ENCODE measurements at places on chromosomes 1 and 21.

DNA sequence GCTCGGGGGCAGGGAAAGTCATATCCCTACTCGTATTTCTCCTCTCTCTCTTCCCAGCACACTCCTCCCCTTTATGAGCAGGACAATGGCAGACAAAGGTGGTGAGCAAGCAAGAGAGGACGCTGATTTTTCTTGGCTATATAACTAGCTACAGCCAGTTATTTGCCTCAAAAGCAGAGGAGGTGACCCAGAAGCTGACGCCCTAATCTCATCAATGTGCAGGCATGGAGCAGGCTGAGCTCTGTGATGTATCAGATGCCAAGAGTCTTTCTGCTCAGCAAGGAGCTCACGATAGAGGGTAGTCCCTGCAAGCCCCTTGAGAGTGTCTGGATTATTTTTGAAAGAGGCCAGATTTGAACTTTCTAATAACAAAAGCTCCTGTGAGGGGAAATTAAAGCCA, 75.5 kb downstream of the ASTN1 start:
- DNase-seq, result no peak

GRCh38 chr1:156677616-156678596, 699 bp upstream of the NES start:
- DNase-seq, result peak; percentile 49

DNA sequence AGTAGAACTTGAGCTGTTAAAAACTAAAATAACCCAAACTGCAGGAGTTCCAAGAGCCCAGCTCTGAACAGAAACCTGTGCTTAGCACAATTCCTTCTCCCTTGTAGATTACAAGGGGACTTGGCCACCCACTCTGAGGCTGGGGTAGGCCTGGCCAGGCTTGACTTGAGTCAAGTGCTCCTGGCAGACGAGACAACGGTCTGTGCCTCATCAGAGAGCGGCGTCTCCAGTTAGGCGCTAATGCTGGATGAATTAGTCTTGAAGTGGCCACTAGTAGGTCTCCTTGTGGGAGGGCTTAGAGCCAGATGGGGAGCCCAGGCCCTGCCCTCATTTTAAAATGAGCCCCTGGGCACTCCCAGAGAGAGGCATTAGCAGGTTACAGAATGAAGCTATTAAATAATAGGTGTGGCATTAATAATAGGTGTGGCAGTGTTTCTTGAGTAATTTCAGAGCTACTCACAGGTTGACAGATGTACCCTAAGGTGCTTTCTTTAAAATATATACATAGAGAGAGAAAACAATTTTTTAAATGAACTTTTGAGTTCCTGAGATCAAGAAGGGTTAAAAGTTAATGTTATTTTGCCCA, 1.1 kb downstream of the EEIG2 start:
- DNase-seq, result peak; percentile 66

GRCh38 chr1:109782927-109783326, 19.2 kb upstream of the EPS8L3 start:
- DNase-seq, result no peak

DNA sequence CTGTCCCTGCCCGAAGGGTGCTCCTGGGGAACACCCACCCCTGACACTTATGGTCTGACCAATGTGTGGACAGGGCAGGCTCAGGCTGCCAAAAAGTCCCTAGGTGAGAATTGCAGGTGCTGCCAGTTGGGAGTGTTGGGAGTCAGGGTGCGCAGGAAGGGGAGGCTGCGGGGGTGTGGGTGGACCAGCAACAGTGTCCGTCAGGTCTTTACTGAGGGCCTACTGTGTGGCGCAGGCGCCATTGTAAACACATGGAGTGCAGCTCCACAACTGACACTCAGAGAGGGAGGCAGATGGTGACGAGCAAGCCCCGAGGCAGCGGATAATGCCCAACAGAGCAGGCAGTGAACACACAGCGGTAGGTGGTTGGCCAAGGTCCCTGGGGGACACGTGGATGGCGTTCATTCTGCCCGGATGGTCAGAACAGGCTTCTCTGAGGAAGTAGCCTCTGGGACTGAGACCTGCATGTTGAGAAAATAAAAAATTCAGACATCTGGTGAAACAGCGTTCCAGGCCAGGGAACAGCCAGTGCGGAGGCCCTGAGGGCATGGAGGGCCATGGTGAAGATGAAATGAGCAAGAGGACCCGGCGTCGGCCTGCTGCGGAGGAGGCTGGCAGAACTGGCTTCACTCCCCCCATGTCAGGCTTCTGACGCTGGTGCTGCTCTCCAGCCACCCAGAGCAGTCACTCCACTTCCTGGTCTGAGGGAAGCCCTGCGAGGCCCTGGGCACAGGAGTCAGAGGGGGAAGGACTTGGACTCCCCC, 136.2 kb upstream of the ZBTB40 start:
- DNase-seq, result no peak

- DNase-seq, result no peak
Measured at GRCh38 chr1:156622581-156623297, 3.5 kb downstream of the HAPLN2 start.

GRCh38 chr1:157356601-157357000, 195.7 kb downstream of the FCRL5 start:
- no peak for DNase-seq

- no peak for DNase-seq
Measured at GRCh38 chr1:43689289-43689688, 18.0 kb upstream of the ST3GAL3 start.

- DNase-seq, result peak; percentile 29
Measured at GRCh38 chr21:31446226-31446855, 102.3 kb upstream of the TIAM1 start.

GRCh38 chr1:217253985-217254384, 376.9 kb downstream of the GPATCH2 start:
- DNase-seq, result no peak

GRCh38 chr1:4422504-4423289, 231.7 kb upstream of the AJAP1 start:
- DNase-seq, result no peak

GRCh38 chr1:83931658-83932253, 67.2 kb downstream of the TTLL7 start:
- peak; percentile 24 for DNase-seq

DNA sequence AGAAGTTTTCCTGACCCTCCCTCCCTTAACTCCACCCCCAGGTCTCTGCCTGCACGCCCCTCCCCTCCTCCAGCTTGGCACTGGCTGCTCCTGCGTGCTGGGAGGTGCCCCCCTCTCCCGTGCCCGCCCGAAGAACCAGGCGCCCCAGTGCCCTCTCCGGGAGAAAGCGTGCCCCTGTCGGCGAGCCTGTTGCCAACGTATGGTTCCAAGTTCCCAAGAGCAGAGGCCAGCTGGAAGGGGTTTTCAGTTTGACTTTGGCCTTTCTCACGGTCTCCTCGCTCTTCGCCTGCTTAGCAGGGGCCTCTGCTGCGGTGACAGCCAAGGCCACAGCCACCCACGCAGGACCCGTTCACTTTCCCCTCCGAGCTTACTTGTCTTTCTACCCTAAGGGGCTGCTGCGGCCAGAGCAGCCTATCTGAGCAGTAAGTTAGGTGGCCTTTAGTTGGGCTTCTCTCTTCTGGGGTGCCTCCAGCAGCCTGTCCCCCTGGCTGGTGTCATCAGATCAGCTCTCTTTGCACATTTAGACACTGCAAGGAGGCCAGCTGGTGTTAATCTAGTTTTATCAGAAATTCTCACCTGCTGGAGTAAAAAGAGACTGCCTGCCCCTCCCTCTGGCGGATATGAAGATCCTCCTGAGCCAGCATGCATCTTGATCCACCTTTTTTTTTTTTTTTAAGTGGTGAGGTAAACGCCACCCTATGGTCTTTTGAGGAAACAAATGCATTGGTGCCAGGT, 1.5 kb downstream of the STUM start:
- DNase-seq, result peak; percentile 23

DNA sequence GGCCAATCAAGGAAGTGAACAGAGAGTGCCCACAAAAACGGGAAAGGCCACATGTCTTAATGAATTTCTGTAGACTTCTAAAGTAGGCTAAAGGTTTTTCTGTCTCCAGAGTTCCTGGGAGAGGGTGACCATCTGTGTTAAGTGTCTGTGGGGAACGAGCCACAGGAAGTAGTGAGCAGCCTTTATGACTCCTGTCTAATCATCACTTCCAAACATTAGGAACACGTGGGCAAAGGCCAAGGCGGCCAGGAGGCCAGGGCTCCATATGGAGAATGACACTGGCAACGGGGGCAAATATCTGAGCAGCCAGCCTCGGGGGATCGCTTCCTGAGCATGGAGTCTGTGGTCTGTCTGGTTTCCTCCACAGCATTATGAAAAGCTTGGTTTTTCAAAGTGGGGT, 7.1 kb downstream of the FAM89A start:
- DNase-seq, result no peak

DNA sequence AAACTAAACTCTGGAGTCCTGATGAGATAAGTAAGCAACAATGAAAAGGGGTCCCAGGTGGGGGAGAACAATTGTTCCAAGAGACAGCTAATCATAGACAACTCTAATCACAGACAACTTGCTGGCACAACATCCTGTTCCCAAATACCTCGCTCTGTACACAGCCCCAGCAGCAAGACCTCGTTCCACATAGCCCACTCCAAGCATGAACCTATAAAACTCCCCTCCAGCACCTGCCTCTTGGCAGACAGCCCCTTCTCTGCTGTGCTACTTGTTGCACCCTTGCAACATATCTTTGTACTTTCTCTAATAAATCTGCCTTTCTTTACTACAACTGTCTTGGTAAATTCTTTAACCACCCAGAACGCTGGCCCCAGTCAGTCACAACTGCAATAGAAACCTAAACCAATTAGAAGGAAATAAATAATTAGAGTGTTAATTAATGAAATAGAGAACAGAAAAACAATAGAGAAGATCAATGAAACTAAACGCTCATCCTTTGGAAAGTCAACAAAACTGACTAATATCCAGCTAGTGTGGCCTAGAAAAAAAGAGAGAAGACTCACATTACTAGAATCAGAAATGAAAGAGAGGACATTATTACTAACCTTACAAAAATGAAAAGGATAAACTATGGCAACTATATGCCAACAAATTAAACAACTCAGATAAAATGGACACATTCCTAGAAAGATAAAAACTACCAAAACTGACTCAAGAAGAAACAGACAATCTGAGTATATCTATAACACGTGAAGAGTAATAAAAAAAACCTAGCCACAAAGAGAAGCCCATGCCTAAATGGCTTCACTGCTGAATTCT, 36.1 kb downstream of the LRRC40 start:
- no peak for DNase-seq

DNA sequence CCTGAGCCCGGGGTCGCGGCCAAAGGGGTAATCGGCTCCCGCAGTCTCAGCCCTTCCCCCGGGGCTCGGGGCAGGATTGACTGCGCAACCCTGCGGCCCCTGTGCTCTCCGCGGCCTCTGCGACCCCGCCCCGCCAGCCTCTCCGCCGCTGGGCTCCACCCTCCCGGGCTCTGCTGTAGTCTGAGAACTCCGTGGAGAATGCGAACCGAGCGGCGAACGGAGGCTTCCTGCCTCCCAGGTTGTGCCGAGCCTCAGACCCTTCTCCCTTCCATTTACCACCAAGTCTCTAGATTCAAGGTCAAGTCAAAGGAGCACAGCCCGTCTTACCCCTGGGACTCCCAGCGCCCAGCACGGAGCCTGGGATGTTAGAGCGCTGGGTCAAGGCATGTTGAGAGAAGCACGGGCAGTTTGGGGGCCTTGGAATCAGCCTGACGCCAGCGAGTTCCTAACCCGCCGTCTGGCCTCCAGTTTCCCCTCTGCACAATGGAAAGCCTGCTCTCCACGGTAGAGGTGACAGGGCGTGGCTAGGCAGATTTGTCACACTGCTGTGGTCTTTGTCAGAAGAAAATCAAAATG, 3.0 kb downstream of the ATP2B4 start:
- DNase-seq, result peak; percentile 77

DNA sequence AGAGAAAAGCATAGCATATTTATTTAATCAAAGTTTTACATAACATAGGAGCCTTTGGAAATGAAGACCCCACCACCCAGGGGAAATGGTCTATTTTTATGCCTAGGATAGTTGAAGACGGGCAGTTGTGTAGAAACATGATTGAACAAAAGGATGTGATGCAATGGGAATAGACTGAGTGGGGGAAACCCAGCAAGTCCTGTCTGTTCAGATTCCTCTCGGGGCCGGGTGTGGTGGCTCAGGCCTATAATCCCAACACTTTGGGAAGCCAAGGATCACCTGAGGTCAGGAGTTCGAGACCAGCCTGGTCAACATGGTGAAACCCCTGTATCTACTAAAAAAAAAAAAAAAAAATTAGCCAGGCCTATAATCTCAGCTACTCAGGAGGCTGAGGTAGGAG, 298.3 kb downstream of the MATN1 start:
- no peak for DNase-seq

- DNase-seq, result no peak
Measured at GRCh38 chr1:239807361-239807760, 284.3 kb upstream of the FMN2 start.

GRCh38 chr1:234218078-234218477, 155.2 kb upstream of the COA6 start:
- no peak for DNase-seq

GRCh38 chr1:170215072-170215885, 69.5 kb downstream of the NTMT2 start:
- no peak for DNase-seq

DNA sequence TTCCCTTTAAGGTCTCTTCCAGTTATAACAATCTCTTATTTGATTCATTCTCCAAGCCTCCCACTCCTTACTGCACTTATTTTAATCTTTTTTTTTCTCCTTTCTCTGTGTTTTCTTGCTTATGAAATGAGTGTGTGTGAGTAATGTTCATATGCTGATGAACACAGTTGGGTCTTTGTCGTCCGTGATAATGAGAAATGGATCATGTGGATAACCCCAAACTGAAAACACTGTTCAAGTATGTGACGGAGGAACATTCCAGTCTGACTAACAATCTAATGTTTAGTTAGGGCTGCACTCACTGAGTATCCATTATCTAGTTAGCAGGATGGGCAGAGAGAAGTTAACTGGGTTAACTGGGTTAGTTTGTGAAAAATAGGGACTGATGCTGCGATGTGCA, 253.1 kb upstream of the DUSP10 start:
- DNase-seq, result no peak

GRCh38 chr1:117059334-117059677, 820 bp upstream of the TTF2 start:
- peak; percentile 85 for DNase-seq

DNA sequence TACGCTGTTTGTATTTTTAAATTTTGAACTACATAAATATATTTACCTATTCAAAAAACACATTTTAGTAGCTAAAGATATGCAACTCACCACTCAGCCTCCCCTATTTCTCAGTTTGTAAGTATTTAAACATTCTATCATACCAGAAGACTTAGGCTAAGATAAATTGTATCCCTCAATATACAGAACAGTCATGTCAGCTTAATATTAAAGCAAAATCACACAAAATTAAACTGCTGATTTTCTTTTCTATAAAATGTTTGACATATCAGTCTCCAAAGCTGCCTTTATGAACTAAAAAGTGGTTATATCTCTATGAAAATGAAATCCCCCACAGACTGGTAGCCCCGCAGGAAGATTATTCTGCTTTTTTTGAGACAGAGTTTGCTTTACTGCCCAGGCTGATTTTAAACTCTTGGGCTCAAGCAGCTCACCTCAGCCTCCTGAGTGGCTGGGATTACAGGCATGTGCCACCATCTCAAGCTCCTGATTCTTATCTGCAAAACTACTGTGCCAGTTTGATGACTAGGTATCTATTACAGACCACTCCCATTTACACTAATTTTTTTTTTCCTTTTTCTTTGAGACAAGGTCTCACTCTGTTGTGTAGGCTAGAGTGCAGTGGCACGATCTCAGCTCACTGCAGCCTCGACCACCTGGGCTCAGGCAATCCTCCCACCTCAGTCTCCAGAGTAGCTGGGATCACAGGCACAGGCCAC, 37.6 kb downstream of the NRDC start:
- no peak for DNase-seq

GRCh38 chr1:30321996-30322858, 401.2 kb downstream of the MATN1 start:
- DNase-seq, result no peak
